Muscle of leg (tissue), 16 donors: ENCODE measurements at places on chromosomes 1 and 21. TPM values are rescaled to one million over a fixed set of nuclear protein-coding genes. Genes with fewer than 3 reads are reported as not detected.

DNA sequence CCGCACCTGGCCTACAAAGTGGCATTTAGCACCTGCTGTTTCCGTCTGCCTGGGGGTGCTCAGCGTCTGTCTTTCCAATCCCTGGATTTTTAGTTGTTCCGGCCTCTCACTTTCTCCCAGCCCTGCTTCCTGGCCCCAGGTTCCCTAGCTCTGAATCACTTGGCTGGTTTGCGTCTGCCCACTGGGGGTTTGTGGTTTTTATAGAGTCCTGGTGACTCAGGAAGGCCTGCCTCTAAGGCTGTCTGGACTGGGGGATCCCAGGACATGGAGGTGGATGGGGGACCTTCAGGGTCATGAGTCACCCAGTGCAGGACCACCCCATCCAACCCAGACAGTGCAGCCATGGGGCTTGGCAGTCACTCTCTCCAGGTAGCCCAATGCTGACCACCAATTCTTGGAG, 53.5 kb downstream of the MRPL37 start:
- DNase-seq = no peak

The C1orf116 gene
- under 0.01 TPM for total RNA-seq

The SPRR1B gene
- total RNA-seq = not detected

DNA sequence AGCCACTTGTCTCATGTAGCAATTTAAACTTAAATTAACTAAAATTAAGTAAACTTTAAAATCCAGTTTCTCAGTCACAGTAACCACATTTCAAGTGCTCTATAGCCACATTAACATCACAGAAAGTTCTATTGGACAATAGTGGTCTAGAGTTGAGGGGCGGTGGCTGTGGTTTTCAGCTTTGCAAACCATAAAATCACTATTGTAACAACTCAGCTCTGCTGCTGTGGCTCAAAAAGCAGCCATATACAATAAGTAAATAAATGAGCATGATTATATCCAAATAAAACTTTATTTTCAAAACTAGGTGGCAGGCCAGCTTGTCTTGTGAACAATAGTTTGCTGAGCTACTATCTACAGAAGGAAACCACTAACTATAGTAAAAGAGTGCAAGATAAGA, 43.4 kb upstream of the C1orf53 start:
- no peak for DNase-seq
